ENCODE measurements at places on chromosomes 7 and 10.
A peak's percentile ranks its signal among the peaks of the same experiment; 100 is the strongest.

- DNase-seq = no peak
These were observed 36.3 kb upstream of the ANTXRL start for GRCh38 chr10:46250481-46250880.

GRCh38 chr10:47330804-47331203 is 8.6 kb downstream of the GDF2 start:
- DNase-seq = no peak

GRCh38 chr10:75014516-75015230 is 96.8 kb upstream of the SAMD8 start:
- no peak for DNase-seq

DNA sequence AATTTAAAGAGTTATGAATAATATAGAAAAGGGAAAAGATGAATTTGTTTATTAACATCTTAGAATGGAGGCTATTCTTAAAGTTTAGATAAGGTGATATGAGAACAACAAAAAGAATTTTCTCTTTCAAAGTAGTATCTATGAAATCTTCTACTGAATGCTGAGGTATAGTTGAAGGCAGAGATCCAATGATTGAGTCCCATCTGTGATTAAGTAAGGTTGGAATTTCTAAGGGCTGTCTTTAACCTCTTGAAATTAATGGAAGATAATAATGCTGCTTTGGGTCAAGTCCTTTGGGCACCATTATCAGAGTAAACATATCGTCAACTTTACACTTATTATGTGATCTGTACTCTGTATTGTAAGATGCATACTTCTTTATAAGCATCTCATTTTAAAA is 307.9 kb downstream of the PRKG1 start:
- no peak for DNase-seq

DNA sequence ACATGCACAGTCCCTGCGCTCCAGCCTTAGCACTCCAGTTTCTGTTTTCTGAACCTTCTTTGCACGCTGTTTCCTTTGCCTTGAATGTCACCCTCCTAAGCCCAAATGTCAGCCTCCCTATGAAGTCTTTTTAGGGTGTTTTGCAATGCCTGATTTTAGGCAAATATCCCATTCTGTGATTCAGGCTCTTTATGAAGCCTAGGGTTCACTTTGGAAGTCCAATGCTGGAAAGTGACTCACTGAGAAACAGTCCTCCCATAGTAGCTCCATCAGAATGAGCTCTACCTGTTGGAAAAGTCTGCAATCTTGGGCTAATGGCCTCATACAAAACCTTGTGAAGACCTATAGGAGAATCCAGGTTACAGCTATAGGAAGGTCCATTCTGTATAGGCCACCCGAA is 5.3 kb downstream of the LAMB4 start:
- no peak for DNase-seq

DNA sequence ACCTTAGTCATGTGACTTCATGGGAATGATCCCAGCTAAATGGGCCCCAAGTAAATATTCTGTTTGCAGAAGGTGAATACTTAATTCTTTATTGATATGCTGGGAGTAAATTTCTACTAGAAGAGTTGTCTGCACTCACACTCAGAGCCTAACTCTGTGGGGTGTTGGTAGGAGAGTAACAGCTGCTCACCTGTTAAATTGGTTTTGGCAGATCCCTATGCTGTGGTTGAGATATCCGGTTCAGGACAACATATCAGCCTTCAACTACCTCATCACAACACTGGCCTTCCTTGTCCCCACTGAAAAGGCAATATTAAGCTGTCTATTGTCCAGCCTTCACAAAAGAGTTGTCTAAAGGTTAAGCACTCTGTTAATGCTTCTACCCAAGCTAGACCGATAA is 738.3 kb downstream of the INHBA start:
- no peak for DNase-seq

GRCh38 chr10:121735263-121735662 is 137.0 kb upstream of the FGFR2 start:
- DNase-seq = no peak

DNA sequence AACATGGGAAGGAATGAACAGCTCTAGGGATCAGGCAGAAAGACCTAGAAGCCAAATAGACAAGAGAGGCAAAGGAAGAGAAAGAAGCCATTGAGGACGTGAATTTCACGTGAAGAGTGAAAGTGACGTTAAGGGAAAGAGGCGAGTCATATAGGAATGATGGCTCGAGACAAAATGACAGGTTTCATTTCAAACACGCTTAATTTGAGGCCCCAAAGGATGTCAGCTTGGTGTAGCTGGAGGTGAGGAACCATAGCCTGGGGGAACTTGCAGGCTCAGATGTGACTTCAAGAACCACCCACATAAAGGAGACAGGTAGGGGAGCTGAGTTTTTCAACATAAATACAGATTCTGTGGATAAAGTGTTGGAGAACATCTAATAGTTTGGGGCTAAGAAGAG is 84.3 kb upstream of the ATP6V0A4 start:
- DNase-seq = no peak

- peak; percentile 72 for DNase-seq
These were observed 1.6 kb downstream of the PDGFA start for GRCh38 chr7:517774-518629.

GRCh38 chr7:43195256-43195655 is 82.8 kb downstream of the HECW1 start:
- DNase-seq = no peak

DNA sequence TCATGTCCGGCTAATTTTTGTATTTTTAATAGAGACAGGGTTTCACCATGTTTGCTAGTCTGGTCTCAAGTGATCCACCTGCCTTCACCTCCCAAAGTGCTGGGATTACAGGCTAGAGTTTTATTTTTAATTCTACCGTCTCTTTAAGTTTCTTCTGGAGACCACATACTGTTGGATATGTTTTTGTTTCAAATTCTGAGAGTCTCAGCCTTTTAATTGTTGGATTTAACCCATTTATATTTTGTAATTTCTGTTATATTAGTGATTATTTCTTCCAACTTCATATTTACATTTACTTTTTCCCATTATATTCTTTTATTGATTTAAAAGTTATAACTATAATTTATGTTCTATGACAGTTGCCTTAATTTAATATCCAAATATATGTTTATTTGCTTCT is 139.4 kb downstream of the BMS1 start:
- DNase-seq = no peak

DNA sequence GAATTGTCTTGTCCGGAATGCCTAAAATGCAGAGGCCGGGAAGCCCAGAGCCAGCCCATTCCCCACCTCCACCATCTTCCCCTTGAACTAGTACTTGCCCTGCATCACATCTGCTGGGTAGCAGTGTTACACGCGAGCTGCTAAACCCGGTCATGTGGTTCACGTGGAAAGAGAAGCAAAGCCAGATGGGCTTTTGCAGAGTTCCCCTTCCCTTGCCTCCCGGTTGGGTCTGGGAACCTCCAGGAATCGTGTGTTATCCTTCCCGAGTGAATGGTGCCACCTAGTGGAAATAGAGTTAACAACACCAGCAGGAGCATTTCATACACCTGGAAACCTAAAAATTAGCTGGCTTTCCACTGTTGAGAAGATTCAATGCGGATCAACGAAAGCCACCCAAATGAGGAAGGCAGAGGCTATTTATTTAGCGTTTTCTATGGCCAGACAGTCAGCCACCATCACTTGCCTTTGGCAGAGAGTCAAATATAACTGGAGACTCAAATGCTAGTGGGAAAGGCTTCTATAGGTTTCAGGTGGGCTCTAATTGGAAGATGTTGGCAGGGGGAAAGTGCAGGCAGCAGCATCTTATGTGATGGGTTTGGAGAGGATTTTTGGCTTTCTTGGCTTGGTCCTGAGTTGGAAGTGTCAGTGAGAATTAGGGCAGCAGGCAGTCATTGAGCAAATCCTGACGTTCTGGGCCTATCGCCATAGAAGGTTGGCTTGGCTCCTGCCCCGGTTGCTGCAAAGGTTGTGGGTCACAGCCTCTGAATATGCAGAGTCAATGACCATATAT is 12.9 kb upstream of the DENND2A start:
- DNase-seq = peak; percentile 95

GRCh38 chr10:95864906-95865813 is 42.6 kb upstream of the CC2D2B start:
- peak; percentile 49 for DNase-seq

GRCh38 chr10:94370501-94370900 is 7.8 kb upstream of the NOC3L start:
- no peak for DNase-seq

DNA sequence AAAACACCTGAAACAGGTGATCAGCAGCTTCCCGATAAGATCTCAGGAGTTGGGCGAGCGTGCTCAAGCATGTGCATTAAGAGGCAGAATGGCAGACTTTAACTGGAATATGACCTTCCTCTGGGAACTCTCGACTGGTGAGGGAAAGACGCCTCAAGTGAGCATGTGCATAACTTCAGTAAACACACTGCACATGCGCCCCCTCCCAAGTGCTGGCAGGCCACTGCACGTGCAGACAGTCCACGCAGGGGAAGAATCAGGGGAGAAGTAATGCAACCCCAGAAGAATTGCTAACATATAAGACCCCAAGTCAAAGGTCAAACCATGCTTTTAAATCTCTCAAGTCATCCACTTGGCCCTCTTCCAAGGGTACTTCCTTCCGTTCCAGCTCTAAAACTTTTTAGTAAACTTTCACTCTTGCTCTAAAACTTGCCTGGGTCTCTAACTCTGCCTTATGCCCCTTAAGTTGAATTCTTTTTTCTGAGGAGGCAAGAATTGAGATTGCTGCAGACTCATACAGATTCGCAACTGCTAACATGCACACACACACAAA is 541.0 kb downstream of the TNS3 start:
- no peak for DNase-seq

GRCh38 chr7:84251277-84251781 is 56.7 kb upstream of the SEMA3A start:
- peak; percentile 51 for DNase-seq

DNA sequence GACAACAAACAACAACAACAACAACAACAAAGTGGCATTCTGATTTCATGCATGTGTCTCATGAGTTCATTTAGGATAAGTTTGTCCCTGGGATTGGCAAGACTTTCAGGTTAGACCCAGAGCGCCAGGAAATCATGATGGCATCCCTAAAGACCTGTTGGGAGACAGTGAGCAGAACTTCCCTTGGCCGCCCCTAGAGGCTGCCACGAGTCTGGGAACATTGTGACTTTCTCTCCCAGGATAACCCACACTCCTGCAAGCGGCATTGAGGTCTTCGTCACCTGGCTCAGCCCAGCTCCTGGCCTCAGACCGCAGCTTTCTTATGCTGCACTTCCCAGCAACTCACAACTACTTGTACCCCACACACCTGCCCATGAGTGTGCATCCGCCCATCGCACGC is 80.5 kb upstream of the RNF32 start:
- no peak for DNase-seq

DNA sequence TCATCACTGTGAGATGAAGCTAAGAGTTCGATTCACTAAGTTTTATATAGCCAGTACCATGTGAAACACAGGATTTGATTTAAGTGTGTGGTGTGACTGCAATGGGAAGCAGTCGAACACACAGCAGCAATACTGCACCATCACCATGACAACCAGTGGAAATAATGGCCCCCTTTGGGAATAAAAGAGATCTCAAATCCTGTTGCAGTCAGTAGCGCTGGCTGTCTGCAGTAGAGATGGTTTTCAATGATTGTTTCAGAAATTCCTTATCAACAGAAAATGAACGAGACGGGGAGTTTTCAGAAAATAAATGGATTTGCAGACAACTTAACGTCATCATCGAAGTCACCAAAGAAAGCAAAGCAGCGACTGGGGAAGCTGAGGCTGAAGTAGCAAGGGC is 91.0 kb downstream of the PTPRE start:
- DNase-seq = peak; percentile 84

GRCh38 chr7:116445447-116446211 is 53.9 kb upstream of the CAV2 start:
- no peak for DNase-seq

- DNase-seq = no peak
These were observed 17.4 kb downstream of the ZCWPW1 start for GRCh38 chr7:100411101-100411500.

GRCh38 chr7:95859429-95859828 is 87.1 kb downstream of the DYNC1I1 start:
- DNase-seq = no peak

GRCh38 chr10:19283786-19284185 is 235.2 kb downstream of the MALRD1 start:
- no peak for DNase-seq

GRCh38 chr7:70587739-70588138 is 544.2 kb upstream of the GALNT17 start:
- no peak for DNase-seq

- DNase-seq = no peak
These were observed 116.6 kb downstream of the ANLN start for GRCh38 chr7:36506130-36506798.

DNA sequence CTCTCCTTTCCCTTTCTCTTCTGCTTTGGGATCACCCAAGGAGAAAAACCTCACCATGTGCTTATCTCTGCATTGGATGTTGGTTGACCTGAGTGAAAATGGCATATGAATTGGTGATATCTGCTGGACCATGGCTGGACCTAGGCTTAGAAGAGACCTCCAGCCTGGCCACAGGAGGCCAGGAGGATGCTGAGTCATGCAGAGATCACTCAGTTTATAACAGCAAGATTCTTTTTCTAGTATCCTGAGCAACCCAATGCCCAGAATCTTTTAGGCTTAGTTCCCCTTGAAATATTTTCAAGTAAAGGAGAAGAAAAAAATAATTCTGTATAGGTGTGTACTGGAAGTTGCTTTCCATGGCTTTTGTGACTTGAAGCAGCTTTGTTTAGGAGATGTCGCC is 236.3 kb downstream of the KLF6 start:
- DNase-seq = no peak

DNA sequence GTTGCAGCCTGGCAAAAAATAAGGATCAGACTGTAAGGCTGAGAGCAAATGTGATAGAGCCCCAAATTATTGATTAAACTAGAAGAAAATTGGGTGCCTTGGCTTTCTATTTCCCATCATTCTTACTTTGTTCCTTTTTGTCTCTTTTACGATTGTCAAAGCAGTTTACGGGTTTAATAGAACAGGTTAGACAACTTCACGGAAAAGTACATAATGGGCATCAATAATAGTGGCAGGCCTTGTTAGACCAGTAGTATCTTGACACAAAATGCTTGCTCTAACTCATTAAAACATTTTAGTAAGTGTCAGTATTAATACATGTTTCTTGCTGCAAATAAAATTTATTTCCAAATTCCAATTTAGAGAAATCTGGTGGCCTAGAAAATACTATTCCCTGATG is 14.5 kb upstream of the GGCT start:
- no peak for DNase-seq

DNA sequence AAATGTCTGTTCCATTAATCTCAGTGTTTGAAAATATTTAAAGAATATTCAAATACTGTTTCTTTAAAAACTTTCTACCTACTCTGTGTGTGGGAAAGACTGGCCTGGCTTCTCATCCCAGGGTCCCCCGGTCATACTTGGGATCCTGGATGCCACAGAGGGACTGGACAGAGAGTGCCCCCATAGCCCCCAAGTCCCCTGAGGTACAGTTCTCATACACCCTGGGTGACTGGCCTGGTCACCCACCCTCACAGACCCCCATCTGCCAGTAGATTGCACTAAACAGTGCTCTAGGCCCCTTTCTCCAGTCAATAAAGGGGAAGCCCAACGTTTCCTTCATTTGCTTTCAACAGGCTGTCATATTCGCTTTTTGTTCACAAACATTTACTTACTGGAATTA is 3.0 kb downstream of the TMEM273 start:
- DNase-seq = no peak

- DNase-seq = peak; percentile 92
These were observed 105.5 kb downstream of the MYOF start for GRCh38 chr10:93376372-93377293.

GRCh38 chr10:23478570-23478969 is 39.7 kb downstream of the OTUD1 start:
- no peak for DNase-seq

All from eye (tissue), 1 donor.